ENCODE measurements at places on chromosomes 7 and 10.

DNA sequence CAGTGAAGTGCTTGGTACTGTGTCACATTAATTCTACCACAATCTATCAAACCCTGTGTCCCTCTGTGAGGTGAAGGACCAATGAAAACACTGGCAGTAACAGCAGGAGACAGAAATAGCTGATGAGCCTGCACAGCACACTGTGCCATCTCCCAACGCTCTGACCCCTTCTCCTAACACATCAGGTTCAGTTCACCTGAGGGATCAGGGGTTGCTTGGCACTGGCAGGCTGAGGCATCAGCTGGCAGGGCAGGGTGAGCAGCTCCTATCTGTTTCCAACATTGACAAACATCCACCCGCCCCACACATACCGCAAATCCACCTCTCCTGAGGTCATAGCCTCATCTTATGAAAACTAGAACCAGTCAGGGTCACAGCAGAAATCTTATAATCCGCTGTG lies 120.9 kb downstream of the ICA1 start:
- no peak for DNase-seq

- DNase-seq: no peak
Measured at GRCh38 chr7:19701471-19701870, 7.4 kb downstream of the POLR1F start.

DNA sequence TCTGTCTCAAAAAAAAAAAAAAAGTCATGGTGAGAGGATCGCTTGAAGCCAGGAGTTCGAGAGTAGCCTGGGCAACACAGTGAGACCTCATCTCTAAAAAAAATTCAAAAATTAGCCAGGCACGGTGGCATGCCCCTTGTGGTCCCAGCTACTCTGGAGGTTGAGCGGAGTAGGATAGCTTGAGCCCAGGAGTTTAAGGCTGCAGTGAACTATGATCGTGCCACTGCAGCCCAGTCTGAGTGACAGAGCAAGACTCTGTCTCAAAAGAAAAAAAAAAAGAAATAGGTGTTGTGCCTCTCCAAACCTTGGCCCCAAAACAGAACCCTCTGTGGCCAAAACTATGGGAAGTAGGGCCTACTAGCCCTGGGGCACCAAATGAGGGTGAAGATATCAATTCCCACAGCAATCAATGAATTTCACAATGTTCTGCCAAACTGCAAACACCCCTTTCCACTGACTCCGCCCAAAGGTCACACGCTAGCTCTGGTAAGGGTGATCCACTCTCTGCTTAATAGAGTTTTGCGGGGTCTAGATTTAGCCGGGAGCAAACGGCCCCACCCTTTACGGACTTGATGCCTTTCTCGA lies 16.9 kb downstream of the SSC4D start:
- DNase-seq: no peak

DNA sequence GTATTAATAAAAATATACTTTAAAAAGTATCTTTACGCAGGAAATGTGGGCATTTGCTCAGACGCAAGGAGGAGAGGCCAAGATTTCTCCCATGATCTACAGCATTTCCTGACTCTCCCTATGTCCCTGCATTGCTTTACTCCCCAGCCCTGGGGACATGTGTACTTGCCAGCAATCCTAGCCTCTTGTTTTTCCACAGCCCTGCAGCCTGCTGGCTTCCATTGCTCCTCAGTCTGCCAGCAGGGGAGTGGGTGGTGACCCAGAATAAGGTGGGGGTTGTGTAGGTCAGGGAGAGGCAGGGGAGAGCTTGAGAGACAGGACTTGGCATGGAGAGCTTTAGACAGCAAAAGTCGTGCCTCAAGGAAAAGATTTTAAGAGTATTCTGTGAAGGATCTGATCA lies 307.7 kb downstream of the CDK14 start:
- DNase-seq: no peak

DNA sequence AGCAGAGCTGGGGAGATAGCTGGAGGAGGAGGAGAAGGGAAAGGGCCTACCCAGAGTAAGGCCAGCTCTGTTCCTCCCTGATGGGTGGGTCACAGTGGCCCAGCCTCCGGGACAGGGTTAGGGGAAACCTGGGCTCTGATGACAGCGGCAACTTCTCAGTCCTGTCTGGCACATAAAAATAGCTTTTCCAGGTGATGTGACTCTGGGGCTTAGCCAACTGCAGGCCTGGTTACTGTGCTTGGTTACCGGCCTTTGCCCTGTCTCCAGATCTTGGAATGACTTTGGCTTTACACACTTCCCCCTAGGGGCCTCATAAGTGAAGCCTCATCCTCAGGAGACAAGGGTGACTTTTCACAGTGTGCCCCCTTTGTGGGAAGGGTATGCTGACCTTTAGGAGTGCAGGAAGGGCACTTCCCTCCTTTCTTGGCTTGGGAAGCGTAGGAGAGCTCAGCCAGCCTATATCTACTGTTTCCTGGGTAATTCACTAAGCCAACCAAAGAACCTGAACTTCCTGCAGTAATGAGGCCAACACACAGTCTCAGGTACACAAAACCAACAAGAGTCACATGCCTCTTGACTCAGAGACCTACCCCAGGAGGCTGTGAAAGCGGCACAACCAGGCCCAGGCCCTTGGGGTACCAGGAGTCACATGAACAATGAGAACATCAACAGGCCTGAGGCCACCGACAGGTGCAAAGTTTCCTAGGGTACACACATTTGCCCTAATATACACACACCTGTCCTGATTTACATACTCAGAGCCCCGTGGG lies 11.7 kb upstream of the HILPDA start:
- no peak for DNase-seq

DNA sequence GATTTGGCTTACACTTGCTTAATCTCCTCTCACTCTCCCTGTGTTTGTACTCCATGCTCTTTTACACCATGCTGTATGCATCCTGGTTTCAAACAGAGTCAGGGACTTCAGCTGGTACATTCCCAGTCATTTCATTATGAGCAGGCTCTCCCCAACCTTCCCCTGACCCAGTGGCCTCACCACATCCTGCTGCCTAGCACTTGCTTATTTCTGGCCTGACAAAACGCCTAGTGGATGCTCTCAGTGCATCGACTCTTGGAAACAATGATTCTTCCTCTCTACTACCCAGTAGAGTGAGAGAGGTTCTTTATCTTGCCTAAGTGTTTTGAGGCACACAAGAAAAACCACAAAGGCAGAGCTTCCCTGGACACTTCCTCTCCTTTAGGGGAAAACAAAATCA lies 63.4 kb downstream of the CAV1 start:
- DNase-seq: peak; percentile 58

DNA sequence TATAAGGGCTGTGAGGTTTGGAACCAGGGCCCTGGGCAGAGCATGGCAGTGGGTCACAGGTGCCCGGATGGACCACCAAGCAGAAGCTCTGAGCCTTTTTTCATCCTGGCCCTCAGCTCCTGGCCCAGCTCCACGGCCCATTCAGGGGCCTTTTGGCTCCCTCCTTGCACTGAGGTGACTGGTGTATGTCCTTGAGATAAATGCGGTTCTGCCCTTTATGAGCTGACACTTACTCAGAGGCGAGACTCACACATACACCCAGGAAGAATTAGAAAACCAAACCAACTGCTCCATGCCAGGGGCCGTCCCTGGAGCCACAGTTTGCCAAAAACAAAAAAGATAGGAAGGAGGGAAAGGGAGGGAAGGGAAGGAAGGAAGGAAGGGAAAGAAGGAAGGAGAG lies 49.7 kb downstream of the CUZD1 start:
- no peak for DNase-seq

DNA sequence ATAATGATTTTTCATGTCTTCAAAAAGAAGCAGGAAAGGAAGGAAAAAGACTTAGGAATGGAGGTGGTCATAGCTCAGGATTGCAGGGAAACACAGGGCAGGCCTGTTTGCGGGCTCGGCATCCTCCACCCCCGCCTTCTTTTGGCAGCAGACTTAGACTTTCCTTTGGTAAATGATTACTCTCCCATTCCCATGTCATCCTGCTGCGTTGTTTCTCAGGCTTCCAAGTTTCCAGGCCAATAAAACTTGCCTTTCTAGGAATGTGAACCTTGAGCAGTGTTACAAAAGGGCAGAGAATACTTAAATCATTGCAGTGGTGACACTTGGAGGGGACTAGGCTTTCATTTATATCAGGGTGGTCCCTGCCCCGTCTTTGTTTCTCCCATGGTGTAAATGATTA lies 34.0 kb upstream of the DGKB start:
- DNase-seq: no peak
